ENCODE measurements at places on chromosomes 7 and 10. TPM values are rescaled to one million over a fixed set of nuclear protein-coding genes. Genes with fewer than 3 reads are reported as not detected.

GRCh38 chr7:132609906-132610520, 33.7 kb upstream of the PLXNA4 start:
- DNase-seq, result no peak

GRCh38 chr10:75397496-75398199, 3.9 kb downstream of the ZNF503 start:
- DNase-seq, result no peak

GRCh38 chr10:63221950-63222349, 88.8 kb downstream of the NRBF2 start:
- no peak for DNase-seq

DNA sequence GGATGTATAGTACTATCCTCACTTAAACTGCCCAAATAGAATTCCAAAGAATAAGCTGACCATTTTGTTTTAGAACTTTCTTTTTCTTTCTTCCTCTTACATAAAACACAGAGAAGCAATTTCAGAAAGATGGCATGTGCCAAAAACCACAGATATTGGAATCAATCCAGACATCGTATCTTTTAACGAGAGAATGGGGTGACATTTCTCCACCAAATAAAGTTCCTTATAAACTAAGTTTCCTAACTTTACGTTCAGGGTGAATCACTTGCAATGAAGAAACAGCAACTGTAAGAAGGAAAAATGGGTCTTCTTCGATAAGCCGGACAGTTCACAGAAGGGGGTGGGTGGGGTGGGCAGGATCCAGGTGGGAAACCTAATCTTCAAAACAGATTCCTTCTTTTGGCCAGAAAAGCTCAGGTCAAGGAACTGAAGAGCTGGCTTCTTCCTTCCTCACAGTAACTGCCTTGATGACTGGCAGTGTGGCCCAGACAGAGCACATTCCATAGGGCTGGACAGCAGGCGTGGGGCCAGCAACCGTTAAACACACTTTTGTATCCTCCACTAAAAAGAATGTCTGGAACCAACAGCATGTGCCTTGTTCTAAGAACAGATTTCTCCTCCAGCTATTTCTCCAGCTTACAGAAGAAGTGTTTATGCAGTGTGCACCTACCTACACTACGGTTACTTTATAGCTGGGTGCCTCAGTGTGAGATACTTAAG, 31.5 kb downstream of the CREB3L2 start:
- no peak for DNase-seq

DNA sequence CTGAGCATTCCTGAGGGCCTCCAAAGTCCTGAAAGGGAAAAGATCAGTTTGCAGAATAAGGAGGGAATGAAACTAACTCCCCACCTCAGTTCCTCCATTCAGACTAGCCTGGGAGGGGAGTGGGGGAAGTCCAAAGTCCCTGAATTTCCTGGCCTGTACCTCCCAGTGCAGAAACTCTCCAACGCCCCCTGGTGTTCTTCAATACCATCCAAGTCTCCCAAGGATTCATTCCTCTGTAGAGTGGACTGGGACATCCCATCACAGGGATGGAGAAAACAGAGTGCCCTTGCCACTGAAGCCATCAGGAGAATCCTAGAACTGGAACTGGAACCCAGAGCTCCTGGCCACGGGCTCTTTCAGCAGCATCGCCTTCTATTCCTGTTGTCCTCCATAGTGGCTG, 1.6 kb upstream of the COL13A1 start:
- DNase-seq, result no peak

- DNase-seq, result no peak
Measured at GRCh38 chr10:96860631-96861277, 28.7 kb downstream of the LCOR start.

- no peak for DNase-seq
Measured at GRCh38 chr10:44513591-44513990, 128.7 kb upstream of the CXCL12 start.

DNA sequence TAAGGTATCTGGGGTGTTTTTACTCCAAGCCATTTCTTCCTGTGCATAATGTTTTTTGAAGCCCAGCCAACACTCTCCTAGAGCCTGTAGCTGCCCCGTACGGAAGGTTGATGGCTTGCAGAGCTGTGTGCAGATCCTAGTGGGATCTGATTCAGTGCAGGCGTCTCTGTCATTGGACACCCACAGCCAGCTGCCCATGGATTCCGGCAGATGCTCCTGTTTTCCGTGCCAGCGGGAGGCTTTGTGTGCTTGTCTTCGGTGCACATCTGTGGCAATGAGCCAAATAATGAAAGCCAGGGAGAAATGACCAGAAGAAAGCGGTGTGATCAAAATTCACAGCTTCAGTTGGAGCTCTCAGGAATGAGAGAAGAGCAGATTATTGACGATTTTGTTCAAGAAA, 426.4 kb downstream of the TYW1 start:
- no peak for DNase-seq

- no peak for DNase-seq
Measured at GRCh38 chr7:99473315-99473596, 566 bp downstream of the ZNF789 start.

- DNase-seq, result no peak
Measured at GRCh38 chr10:3532644-3533043, 252.4 kb downstream of the KLF6 start.

DNA sequence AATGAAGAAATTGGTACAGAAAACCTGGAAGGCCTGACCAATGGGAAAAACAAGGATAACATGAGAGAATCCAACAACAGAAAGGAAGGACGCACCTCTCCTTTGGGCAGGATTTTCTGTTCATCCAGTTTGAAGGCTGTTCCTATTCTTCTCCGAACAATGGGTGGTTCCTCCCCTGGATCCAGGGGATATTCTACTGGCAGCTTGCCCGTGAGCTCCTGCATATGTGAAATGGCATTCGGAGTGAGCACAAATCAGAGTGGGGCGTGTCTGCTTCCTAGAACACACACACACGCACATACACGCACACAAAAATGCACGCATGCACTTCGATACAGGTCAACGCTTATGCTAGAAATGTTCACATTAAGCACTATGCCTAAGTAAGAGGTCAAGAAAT, 83.5 kb downstream of the PRPF18 start:
- no peak for DNase-seq

DNA sequence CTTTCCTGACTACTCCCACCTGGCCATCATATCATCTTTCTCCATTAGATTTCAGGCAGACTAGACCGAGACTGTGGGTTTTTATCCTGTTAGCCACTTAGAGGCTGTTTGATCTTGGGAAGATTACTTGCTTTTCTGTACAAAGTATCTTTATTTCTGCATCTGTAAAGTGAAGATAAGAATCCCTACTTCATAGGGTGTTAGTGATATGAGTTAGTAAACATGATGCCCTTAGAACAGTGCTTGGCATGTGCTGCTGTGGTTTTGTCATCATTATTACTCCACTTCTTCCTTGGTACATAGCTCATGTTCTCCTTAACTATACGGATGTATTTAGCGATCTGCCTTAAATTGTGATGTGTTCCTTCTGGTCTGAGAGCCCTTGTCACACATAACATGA, 165.2 kb downstream of the AUTS2 start:
- no peak for DNase-seq

DNA sequence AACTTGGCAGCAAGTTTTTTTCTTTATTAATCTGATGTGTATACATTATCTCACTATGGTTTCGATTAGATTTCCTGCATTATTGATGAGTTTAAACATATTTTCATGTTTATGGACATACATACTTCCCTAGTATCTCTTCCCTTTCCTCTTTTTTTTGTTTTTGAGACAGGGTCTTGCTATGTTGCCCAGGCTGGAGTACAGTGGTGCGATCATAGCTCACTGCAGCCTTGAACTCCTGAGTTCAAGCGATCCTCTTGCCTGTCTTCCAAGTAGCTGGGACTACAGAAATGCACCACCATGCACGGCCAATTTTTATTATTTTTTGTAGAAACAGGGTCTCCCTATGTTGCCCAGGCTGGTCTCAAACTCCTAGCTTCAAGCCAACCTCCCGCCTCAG, 18.9 kb downstream of the BAZ1B start:
- no peak for DNase-seq

Gene C10orf67
- total RNA-seq, result 0.11 TPM

Gene BLNK
- total RNA-seq, result not detected

Gene RSPH10B2
- 0.52 TPM for total RNA-seq

Gene TYW1B
- 11.5 TPM for total RNA-seq

Gene TCF7L2
- total RNA-seq, result 67.3 TPM

Gene UCN3
- not detected for total RNA-seq

Gene COL13A1
- total RNA-seq, result 4.5 TPM

Gene KMT2C
- total RNA-seq, result 40.3 TPM

Gene KIF11
- 59.2 TPM for total RNA-seq

All from H1 (cell line).